Mesothelial cell of epicardium (in vitro differentiated cells): ENCODE measurements at places on chromosomes 4 and X. TPM values are rescaled to one million over a fixed set of nuclear protein-coding genes. Genes with fewer than 3 reads are reported as not detected.

DNA sequence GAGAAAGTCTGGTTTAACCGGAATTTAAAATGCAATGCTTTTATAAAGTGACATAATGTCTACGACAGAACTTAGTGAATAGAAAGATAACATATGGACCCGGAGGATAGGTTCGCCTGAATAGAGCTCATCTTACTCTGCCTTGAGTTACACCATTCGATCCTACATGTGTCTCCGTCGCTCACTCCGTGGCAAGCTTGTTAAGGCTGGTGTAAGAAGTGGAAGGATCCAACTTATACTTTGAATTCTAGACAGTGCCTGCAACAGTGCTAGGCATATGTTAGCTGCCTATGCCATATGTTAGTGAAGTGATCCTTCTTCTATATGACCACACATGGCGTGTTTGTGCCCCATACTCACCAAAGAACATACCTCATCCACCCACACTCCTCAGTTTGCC lies 50.9 kb downstream of the SEL1L3 start:
- H3K4me3 ChIP-seq: no peak overlapping the region
- H3K27ac ChIP-seq: no peak overlapping the region
- DNase-seq: no peak

- H3K27ac ChIP-seq: no peak overlapping the region
- H3K4me1 ChIP-seq: no peaks in the 10 kb centered on the region
- no peak overlapping the region for H3K4me3 ChIP-seq
- DNase-seq: no peak
Observed at GRCh38 chrX:134423606-134424005, 36.4 kb upstream of the HPRT1 start.

GRCh38 chr4:28238876-28239275 lies 1378.2 kb downstream of the STIM2 start:
- H3K27ac ChIP-seq: no peak overlapping the region
- H3K36me3 ChIP-seq: no peaks in the 10 kb centered on the region
- no peaks in the 10 kb centered on the region for H3K27me3 ChIP-seq
- H3K4me3 ChIP-seq: no peak overlapping the region

Gene CLDN34
- 0.71 to 1.1 TPM (median 0.84 TPM) in 3 replicates for total RNA-seq

GRCh38 chr4:14878681-14879080 lies 123.6 kb upstream of the CPEB2 start:
- no peak for DNase-seq
- peaks cover 2% of the 10 kb centered on the region for H3K4me1 ChIP-seq
- H3K36me3 ChIP-seq: no peaks in the 10 kb centered on the region
- H3K27me3 ChIP-seq: peaks cover 2% of the 10 kb centered on the region
- H3K4me3 ChIP-seq: no peak overlapping the region
- no peak overlapping the region for H3K27ac ChIP-seq

DNA sequence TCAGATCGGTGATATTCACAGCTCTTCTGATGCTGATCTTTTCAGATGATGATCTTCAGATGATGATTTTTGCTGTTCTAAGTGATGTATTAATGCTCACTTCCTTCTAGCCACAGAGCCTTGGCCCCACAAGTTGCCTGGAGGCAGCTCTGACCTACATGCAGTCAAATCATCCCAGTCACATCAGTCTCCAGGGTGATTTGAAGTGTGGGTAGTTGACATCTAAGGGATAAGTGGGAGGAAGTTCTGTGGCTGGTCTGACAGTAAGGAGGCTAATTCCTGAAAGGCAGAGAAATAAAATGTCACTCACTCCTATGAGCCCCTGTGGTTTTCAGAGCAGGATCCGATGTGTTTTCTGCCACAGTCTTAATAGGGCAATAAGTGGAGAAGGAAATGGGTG lies 79.8 kb upstream of the RPL34 start:
- peaks cover 13% of the 10 kb centered on the region for H3K27me3 ChIP-seq
- no peak overlapping the region for H3K4me3 ChIP-seq
- DNase-seq: no peak
- H3K27ac ChIP-seq: no peak overlapping the region
- peaks cover 19% of the 10 kb centered on the region for H3K4me1 ChIP-seq

GRCh38 chrX:24661292-24661691 lies 14.1 kb upstream of the PCYT1B start:
- no peaks in the 10 kb centered on the region for H3K36me3 ChIP-seq
- no peak overlapping the region for H3K27ac ChIP-seq
- no peak for DNase-seq
- H3K4me3 ChIP-seq: no peak overlapping the region
- H3K27me3 ChIP-seq: no peaks in the 10 kb centered on the region

- no peaks in the 10 kb centered on the region for H3K36me3 ChIP-seq
- no peak overlapping the region for H3K27ac ChIP-seq
- no peak overlapping the region for H3K4me3 ChIP-seq
- peaks cover 7% of the 10 kb centered on the region for H3K4me1 ChIP-seq
- H3K27me3 ChIP-seq: no peaks in the 10 kb centered on the region
Observed at GRCh38 chrX:39667191-39667590, 430.6 kb downstream of the BCOR start.

Gene GPRASP1
- total RNA-seq: 8.8 to 10.0 TPM (median 9.6 TPM) in 3 replicates

Gene ARSD
- 54.5 to 55.6 TPM (median 55.5 TPM) in 3 replicates for total RNA-seq

Gene CABS1
- total RNA-seq: 0.69 to 1.2 TPM (median 1.1 TPM) in 3 replicates

Gene CXXC4
- total RNA-seq: 4.6 to 5.1 TPM (median 5.0 TPM) in 3 replicates
